ENCODE measurements at places on chromosomes 4 and X. TPM values are rescaled to one million over a fixed set of nuclear protein-coding genes. Genes with fewer than 3 reads are reported as not detected.

CTAG1B gene
- not detected for total RNA-seq

TXK gene
- not detected for total RNA-seq

CPE gene
- 0.95 TPM for total RNA-seq

NEUROG2 gene
- not detected for total RNA-seq

JADE3 gene
- total RNA-seq: 8.2 TPM

SYP gene
- total RNA-seq: 0.28 TPM

NSUN7 gene
- 1.3 TPM for total RNA-seq

C4orf36 gene
- 2.8 TPM for total RNA-seq

CLDN22 gene
- not detected for total RNA-seq

TCEANC gene
- 0.75 TPM for total RNA-seq

MTNR1A gene
- not detected for total RNA-seq

CENPVL2 gene
- total RNA-seq: not detected

ENAM gene
- not detected for total RNA-seq

SCLT1 gene
- 14.2 TPM for total RNA-seq

GATB gene
- total RNA-seq: 21.4 TPM

CLIC2 gene
- not detected for total RNA-seq

PPP2R2C gene
- total RNA-seq: 0.18 TPM

S100G gene
- total RNA-seq: not detected

CNKSR2 gene
- 0.78 TPM for total RNA-seq

TRMT2B gene
- 12.3 TPM for total RNA-seq

GAGE12H gene
- total RNA-seq: not detected

ERVMER34-1 gene
- 9.7 TPM for total RNA-seq

DNAJB14 gene
- total RNA-seq: 21.7 TPM

OTUD5 gene
- total RNA-seq: 31.6 TPM

FRMD7 gene
- not detected for total RNA-seq

TENM3 gene
- total RNA-seq: 30.1 TPM

GPR173 gene
- 0.35 TPM for total RNA-seq

LIMCH1 gene
- total RNA-seq: 0.25 TPM

MAPK10 gene
- 5.9 TPM for total RNA-seq

SLC26A1 gene
- not detected for total RNA-seq

TEX13B gene
- not detected for total RNA-seq

SLC25A31 gene
- total RNA-seq: not detected

ASB9 gene
- 1.0 TPM for total RNA-seq

LGI2 gene
- not detected for total RNA-seq

CSTF2 gene
- total RNA-seq: 31.0 TPM

AKAP17A gene
- 22.5 TPM for total RNA-seq

FAM149A gene
- 0.85 TPM for total RNA-seq

SMARCA1 gene
- 36.5 TPM for total RNA-seq

SYN1 gene
- total RNA-seq: 0.71 TPM

SOWAHB gene
- 0.03 TPM for total RNA-seq

SASH3 gene
- not detected for total RNA-seq

ZCCHC4 gene
- 8.8 TPM for total RNA-seq

DCLK2 gene
- total RNA-seq: 0.10 TPM

RAB9B gene
- 0.11 TPM for total RNA-seq

MFAP3L gene
- total RNA-seq: 6.9 TPM

POLA1 gene
- total RNA-seq: 17.3 TPM

PABPC4L gene
- 1.9 TPM for total RNA-seq

ARAP2 gene
- 13.0 TPM for total RNA-seq

CFI gene
- not detected for total RNA-seq

ANXA10 gene
- not detected for total RNA-seq

NWD2 gene
- not detected for total RNA-seq

PCSK1N gene
- total RNA-seq: 0.53 TPM

MAGEC2 gene
- not detected for total RNA-seq

PPP1R2C gene
- not detected for total RNA-seq

WDR19 gene
- total RNA-seq: 14.5 TPM

CA5B gene
- total RNA-seq: 2.9 TPM

TMEM156 gene
- 0.61 TPM for total RNA-seq

MANBA gene
- total RNA-seq: 18.7 TPM

GPM6B gene
- total RNA-seq: 0.17 TPM

All from foreskin keratinocyte (primary cell).